Tibial nerve (tissue), 4 donors: ENCODE measurements at places on chromosomes 2 and 18. TPM values are rescaled to one million over a fixed set of nuclear protein-coding genes. Genes with fewer than 3 reads are reported as not detected.
A peak's percentile ranks its signal among the peaks of the same experiment; 100 is the strongest.

- no peak for DNase-seq
Measured at GRCh38 chr2:237283131-237283928, 130.6 kb downstream of the COL6A3 start.

DNA sequence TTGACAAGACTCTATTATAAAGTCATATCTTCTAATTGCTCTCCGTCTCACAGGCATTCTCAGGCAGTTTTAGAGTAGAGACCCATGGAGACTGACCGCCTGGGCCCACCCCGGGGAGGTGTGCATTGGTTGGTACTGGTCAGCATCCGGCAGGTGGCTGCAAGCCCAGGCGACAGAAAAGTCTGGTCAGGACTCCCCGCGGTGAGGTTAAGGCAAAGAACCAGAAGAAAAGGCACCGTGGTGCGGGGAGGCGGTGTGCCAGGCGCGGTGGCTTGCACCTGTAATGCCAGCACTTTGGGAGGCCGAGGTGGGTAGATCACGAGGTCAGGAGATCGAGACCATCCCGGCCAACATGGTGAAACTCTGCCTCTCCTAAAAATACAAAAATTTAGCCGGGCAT lies 32.5 kb downstream of the AMER3 start:
- DNase-seq: no peak

Gene SNORC
- 10.9 TPM for total RNA-seq

- no peak for DNase-seq
Measured at GRCh38 chr2:39728941-39729351, 50.1 kb downstream of the THUMPD2 start.

DNA sequence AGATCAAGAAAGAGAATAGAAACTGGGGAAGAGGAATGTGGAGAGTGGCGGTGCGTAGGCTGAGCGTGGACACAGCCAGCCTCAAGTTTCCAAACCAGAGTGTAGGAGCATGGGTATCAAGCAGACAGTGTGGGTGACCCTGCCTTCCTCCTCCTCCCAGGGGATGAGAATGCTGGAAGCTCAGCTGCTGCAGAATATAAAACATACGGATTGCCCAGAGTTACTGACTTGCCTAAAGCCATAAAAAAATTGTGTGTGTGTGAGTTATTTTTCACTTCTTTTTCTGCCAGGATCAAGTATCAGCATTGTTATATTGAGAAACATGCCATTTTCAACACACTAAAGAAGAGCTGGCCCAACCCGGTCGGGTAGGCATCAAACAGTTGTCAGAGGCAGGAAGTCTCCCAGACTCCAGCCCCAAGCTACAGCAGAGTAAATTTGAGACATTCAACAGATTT lies 333.3 kb upstream of the ACVR2A start:
- DNase-seq: peak; percentile 19

GRCh38 chr2:23745726-23746105 lies 181.2 kb downstream of the ATAD2B start:
- peak; percentile 77 for DNase-seq

GRCh38 chr2:207219676-207220501 lies 54.1 kb upstream of the KLF7 start:
- no peak for DNase-seq

DNA sequence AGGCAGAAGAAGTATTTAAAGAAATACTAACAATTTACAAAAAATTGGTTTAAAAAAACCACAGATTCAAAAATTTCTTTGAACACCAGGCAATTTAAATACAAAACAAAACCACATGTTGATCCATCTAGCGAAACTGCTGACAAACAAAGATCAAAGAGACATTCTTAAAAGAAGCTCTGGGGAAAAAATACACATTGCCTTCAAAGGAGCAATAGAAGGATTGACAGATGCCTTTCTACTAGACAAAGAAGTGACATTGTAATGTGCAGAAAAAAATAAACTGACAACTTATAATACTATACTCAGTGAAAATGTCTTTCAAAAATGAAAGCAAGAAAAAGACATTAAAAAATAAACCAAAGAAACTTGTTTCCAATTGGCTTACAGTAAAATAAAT lies 12.6 kb upstream of the EIF2AK3 start:
- DNase-seq: no peak

Gene EPC2
- 23.4 TPM for total RNA-seq

DNA sequence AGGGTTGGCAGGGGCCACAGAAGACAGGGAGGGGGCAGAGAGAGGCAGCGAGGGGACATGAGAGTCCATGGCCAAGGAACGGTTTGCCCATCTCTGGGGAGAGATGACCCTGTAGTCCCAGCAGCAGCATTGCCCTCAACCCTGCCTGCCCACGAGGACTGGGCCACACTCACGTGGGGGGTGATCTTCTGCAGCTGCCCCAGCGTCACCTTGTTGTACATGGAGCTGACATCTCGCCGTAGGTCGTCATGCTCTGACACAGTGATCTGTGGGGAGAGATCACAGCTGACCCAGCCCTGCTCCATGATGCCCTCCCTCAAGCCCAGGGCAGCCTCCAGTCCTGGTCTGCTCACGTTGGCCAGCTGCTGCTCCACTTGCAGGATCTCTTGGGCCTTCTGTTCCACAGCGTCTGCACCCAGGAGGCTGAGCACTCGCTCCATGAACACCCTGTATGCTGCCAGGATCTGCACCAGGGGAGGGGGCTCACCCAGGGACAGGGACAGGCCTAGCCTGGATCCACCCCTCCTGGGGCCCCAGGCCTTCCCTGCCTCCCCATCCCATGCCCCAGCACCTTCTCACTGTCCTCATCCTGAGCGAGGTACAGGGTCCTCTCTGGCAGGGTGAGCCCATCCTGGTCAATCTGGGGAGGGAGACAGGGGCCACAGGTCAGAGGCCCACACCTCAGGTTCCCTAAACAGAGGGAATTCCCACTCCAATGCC lies 2.8 kb downstream of the ECEL1 start:
- DNase-seq: no peak

Gene CAVIN2
- total RNA-seq: 53.8 TPM

Gene PJVK
- 6.1 TPM for total RNA-seq

DNA sequence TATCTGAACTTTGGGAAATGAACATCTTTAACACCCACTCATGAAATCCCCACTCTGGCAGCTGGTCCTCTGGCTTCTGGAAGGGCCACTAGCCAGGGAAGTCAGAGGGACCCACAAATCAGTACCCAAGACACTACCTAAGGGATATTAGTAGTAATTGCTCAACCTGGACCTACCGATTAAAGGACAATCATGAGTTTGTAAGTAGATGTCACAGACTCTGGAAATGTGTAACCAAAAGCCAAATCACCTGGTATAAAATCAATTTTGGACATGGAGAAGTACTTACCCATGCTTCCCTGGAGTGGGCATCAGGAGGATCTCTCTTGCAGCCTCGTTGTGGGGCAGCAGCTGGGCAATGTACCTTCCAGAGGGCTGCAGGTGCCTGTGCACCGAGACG lies 389.8 kb downstream of the ALK start:
- no peak for DNase-seq

DNA sequence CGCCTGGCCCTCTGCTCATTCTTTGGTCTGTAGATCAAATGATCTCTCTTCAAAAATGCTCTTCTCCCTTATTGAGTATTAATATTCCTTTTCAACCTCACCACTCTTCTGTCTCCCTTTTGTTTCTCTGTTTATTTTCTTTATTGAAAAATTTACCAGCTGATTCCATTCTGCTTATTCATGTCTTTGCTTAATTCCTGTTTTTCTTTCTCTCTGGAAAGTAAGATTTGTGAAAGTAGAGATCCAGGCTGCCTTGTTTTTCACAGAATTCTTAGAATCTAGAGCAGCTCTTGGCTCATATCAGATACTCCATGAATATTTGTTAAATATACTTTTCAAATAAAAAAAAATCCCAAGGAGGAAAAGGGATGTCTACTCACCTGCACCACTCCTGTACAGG lies 157.0 kb downstream of the DOCK10 start:
- DNase-seq: no peak

GRCh38 chr2:234375176-234375880 lies 121.6 kb downstream of the ARL4C start:
- no peak for DNase-seq

DNA sequence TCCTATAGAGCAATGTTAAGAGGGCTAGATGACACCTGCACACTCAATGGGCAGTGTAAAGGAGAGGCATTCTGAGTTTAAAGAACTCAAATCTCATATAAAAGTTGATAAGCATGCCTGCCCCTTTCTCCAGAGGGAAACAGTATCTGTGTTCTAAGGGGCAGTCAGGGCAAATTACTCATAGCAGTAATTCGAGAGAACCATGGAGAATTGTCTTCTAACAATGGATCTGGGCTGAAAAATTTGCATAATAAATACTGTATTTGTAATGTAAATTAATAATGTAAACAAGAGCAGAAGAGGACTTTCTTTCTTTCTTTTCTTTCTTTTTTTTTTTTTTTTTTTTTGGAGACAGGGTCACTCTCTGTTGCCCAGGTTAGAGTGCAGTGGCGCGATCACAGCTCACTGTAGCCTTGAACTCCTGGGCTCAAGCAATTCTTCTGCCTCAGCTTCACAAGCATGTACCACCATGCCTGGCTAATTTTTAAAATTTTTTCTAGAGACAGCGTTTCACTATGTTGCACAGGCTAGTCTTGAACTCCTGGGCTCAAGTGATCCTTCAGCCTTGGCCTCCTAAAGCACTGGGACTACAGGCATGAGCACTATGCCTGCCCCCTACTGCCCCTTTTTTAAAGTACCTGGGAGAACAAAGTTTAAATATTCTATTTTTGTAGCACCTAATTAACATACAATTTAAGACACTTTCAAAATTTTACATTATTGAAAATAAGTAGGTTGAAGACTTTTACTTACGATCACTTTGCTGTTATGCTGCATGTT lies 70.6 kb downstream of the OTX1 start:
- DNase-seq: no peak

DNA sequence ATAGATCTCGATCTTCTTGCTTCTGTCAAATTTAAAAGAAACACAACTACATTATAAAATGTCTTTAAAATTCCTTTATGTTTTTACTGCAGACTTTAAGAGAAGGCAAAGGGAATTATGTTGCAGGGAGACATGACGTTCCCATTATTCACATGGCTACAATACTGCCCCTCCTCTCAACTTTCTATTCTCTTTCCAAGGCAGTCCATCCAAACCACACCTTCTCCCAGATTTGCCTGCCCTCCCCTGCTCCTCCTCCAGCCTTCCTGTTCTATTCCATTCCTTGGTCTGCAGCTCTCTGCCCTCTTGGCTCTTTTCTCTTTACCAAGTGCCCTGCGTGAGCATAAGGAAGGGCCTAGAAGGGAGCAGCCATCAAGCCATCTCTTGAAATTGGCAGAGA lies 61.3 kb downstream of the NABP1 start:
- no peak for DNase-seq

GRCh38 chr2:8545695-8546611 lies 135.9 kb upstream of the ID2 start:
- no peak for DNase-seq

- DNase-seq: no peak
Measured at GRCh38 chr2:227643990-227644551, 22.5 kb upstream of the SCYGR5 start.

Gene MORN2
- 17.2 TPM for total RNA-seq

Gene ELOA2
- not detected for total RNA-seq

Gene KCNG3
- 6.6 TPM for total RNA-seq

Gene ZDBF2
- total RNA-seq: 9.0 TPM

Gene CDK5R2
- not detected for total RNA-seq

DNA sequence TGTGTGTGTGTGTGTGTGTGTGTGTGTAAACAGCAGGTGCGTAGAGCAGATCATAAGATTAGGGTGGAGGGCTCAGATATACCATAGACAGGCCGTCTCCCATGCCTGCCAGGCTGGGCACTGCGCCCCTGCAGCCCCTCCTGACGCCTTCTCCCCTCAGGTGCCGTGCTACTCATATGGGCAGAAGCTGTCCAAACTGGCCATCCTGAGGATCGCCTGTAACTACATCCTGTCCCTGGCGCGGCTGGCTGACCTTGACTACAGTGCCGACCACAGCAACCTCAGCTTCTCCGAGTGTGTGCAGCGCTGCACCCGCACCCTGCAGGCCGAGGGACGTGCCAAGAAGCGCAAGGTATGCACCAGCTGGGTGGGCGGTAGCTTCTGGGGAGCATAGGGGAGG lies 10.0 kb downstream of the ATOH8 start:
- no peak for DNase-seq

Gene BCL2
- total RNA-seq: 79.1 TPM

DNA sequence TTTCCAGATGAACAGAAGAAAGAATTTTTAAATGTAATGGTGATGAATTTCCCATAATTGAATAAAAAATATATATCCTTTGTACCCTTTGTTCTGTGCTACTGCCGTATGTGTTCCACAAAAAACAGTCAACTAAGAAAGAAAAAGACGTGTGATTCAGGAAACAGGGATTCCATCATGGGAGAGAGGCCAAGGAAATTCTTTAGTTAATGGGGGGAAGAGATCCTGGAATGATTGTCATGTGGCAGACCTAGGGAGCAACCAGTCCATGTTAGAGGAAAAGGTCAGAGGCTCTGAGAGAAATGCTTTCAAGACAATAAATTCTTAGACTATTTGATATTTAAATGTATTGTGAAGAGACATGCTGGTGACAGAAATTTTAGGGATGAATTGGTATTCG lies 76.6 kb downstream of the CPO start:
- DNase-seq: no peak

DNA sequence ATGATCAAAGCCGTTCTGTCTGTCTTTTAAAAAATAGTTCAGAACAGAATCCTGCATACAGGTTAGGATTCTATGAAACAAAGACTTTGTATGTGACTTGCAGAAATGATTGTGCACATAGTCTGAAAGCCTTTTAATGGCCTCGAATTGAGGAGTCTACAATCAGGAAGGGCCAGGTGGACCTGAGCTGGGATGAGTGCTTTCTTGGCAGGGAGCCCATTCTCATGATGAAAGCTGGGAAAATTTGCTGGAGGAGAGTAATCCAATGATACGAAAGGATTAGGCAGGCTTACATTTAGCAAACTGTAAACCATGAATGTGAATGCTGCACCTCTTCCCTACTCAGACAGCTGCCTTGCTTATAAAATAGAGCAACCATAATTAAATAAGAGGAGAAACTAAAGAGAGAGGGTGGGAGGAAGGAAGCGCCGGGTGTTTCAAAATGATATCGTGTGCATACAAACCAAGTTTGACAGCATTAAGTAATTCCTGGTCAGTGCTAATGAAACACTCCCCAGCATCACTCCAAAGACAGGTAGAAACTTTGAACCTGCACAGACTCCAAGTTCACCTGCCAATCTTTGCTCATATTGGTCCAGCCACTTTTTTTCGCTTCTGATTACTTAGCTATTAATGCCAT lies 23.7 kb upstream of the CXCR4 start:
- DNase-seq: no peak

Gene AQP12A
- not detected for total RNA-seq

Gene TLX2
- not detected for total RNA-seq

GRCh38 chr2:223768179-223768578 lies 69.2 kb downstream of the AP1S3 start:
- no peak for DNase-seq

Gene FAM228A
- total RNA-seq: 5.0 TPM

Gene GALR1
- total RNA-seq: 0.87 TPM
